ENCODE measurements at places on chromosomes 16 and 17.

- DNase-seq: no peak
Measured at GRCh38 chr16:55044201-55044975, 113.7 kb downstream of the IRX5 start.

- DNase-seq: no peak
Measured at GRCh38 chr17:33944412-33944811, 310.7 kb upstream of the CCL2 start.

- no peak for DNase-seq
Measured at GRCh38 chr16:76428858-76429257, 151.7 kb downstream of the CNTNAP4 start.

DNA sequence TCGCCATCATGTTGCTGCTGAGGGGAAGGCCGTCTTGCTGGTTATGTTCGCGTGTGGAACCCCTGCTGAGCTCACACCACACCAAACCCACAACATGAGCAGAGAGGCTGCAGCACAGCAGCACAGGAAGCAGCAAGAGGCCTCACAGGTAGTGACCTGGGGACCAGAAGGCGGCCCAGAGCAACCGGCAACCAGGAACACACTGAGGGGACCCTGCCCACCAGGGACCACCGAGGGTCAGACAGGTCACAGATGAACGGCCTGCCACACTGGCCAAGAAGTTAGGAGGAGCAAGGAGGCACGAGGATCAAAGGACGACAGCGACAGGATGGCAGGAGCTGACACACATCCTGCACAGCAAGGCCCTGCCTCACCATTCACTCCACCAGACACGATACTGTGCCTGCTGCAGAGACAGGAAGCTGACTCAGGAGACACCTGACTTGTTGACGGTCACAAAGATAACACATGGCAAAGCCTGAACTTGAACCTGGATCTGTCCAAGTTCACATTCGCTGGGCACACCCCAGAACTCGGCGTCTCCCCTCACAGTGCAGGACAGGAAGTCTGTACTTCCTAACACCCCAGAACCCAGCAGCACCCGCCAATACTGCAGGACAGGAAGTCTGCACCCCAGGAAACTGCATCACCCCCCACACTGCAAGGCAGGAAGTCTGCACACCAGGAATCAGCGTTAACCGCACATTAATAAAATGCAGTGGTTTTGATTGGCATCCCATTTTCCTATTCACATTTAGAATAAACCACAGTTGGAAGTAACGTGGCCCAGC, 98.5 kb downstream of the ZNF778 start:
- peak; percentile 85 for DNase-seq

DNA sequence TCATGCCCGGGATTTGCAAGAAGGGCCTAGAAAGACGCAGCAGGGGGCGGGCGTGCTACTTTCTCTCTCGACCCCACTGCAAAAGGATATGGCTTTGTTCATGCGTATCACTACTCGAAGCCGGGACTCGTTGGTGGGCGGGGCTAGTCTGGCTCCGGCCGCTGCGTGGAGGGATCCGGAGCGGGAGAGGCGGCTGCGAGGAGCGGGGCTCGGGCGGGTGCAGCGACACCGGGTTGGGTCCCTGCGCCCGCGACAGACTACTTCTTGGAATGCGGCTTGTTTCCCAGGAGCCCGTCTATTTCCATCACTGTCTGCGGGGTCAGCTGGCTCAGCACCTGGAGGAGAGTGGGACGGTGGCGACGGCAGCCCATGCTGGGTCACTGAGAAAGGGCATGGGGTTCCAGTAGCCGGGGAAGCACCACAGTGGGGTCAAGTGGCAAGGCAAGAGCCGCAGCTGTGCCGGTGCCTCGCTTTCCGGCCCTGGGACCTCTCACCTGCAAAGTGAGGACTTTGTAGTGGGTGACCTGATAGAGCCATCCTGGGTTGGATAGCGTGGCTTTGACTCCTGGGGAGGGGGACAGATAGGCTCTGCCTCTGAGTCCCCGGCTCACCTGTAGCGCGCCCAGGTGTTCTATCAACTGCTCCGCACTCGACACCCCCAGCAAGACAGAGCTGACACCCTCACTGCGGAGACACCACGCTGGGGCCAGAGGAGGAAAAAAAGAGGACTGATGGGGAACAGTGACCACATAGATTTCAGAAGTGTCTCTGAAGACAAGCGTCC, 6.6 kb downstream of the KCNAB3 start:
- DNase-seq: peak; percentile 90

Data from activated CD8-positive, alpha-beta memory T cell treated with anti-CD3 and anti-CD28 coated beads for 24 hours (primary cell).